ENCODE measurements at places on chromosomes 3 and 15.

GRCh38 chr3:40128166-40128565, 181.3 kb upstream of the EIF1B start:
- DNase-seq: no peak

GRCh38 chr15:38996111-38996631, 431.6 kb upstream of the RASGRP1 start:
- no peak for DNase-seq

GRCh38 chr15:77573802-77574201, 58.9 kb downstream of the LINGO1 start:
- DNase-seq: no peak

DNA sequence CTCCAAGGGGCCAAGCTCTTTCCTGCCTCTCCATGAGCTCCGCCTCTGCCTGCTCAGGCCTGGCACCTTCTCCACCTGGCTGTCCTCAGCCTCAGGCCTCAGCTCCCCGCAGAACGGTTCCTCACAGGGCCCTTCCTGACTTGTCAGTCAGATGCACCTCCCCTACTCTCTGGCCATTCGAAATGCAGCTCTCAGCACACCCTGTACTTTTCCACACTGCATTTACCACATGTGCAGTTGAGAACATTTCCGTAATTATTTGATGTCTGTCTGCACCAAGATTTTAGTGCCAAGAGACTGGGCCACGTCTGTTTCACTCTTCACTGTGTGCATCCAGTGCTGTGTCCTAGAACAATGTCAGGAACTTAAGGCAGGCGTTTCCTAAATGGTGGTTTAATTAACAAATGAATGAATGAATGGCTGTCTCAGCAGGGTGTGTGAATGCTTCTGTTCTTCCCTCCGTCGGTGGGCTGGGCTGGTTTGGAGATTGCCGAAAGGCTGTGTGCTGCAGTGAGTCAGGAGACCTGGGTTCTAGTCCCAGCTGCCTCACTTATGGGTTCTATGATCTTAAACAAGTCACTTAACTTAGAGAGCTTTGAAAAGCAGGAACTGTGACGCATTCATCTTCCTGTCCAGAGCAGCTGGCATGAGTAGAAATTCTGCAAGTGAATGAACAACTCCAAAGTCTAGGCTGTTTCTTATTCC, 5.4 kb downstream of the MUC4 start:
- DNase-seq: no peak

GRCh38 chr3:136624894-136625815, 127.0 kb downstream of the STAG1 start:
- no peak for DNase-seq

DNA sequence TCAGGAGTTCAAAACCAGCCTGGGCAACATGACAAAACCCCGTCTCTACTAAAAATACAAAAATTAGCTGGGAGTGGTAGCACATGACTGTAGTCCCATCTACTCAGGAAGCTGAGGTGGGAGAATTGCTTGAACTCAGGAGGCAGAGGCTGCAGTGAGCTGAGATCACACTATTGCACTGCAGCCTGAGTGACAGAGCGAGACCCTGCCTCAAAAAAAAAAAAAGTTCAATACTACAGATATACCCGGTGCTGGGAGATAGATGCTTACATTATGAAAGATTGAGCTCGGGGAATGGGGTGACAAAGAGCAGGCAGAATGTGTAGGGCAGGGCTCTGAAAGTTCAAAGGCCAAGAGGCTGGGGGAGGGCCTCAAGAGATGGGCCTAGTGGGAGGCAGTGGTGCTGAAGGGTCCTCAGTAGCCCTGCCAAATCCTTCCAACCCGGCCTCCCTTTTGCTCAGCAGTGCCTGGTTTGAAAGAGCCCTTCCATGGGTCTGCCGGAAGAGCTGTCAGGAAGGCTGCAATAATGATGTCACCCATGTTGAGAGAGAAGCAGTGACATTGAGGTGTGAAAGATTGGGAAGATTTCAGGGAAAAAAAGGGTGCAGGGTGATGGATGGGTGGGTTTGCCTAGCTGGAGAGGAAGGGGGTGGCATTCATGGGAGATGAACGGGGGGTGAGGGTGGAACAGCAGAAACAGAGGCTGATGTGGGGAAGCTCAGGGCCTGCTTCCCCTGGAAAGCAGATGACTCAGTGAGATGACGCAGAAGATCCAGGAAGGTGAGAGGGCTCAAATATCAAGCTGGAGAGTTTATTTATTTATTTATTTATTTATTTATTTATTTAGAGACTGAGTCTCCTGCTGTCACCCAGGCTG, 20.0 kb upstream of the IREB2 start:
- DNase-seq: no peak

DNA sequence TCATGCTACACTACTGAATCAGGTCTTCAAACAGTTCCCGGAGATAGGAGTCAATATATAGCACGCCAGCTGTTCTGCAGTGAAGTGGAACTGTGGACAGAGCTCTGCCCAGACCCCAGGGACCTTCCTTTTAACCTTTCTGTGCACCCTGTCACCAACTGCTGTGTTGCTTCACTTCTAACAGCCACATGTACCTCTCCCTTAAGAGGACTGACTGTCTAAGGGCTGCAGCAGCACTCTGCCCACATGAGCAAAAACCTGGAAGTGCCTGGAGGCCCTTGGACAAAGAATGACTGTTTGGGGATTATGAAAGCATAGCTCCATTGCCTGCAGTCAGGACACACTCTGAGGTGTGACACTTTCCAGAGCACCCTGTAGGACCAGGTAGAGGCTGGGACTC, 88.3 kb upstream of the CTNNB1 start:
- DNase-seq: no peak

DNA sequence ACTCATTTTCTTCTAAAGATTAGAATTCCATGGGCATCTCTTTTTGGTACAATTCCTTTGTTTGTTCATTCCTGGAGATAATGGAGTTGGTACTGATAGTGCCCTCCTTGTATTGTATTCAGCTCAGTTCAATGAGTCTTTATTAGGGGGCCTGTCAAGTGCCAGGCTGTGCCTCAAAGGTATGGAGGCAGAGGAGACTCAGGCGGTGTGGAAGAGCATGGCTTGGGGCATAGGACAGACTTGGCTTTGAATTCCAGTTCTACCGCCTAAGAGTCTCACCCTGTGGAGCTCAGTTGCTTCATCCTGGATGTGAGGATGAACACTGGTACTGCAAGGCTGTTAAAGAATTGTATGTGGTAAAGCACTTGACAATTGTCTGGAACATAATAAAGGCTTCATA, 196.6 kb upstream of the IL12A start:
- no peak for DNase-seq

DNA sequence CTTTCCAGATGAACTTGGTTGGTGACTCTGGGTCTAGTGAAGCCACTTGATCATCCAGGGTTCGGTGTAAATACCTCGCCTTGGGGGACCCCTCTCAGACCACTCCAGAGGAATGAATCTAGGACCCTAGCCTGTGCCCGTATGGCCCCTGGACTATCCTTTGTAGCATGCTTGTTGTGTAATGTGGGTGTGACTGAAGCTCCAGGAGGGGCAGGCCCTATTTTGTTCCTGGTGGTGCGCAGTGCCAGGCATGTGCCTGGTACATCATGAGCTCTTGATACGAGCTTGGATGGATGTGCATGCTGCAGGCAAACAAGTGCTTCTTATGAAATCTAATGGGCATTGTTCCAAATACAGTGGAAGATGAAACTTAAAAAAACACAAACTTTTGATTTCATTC, 82.8 kb downstream of the EBLN2 start:
- DNase-seq: no peak

DNA sequence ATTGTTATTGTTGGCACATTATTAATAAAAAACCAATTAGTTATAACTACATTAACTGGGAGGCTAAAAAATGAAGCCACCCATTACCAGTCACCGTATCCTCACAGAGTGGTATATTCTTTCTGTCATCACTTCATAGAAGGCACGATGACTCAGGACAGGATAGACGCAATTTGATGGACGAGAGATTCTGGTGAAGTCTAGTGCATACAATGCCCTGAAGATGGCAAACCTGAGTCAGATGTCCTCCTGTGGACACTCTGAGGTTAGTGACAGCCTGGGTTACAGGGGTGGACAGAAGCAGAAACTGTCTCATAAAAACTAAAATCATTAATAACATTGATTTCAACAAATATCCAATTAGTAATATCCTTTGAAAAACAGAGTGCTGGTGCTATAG, 150.3 kb downstream of the SLC9A9 start:
- no peak for DNase-seq

GRCh38 chr15:29062179-29062591, 176.4 kb downstream of the APBA2 start:
- no peak for DNase-seq

- DNase-seq: no peak
Measured at GRCh38 chr3:179244878-179245277, 6.0 kb downstream of the KCNMB3 start.

- no peak for DNase-seq
Measured at GRCh38 chr3:129425619-129426018, 2.8 kb downstream of the EFCAB12 start.

- no peak for DNase-seq
Measured at GRCh38 chr3:83039422-83039821, 1278.0 kb upstream of the GBE1 start.

- no peak for DNase-seq
Measured at GRCh38 chr3:112315791-112316190, 17.2 kb upstream of the CD200 start.

GRCh38 chr3:121992601-121993560, 29.2 kb downstream of the ILDR1 start:
- DNase-seq: no peak

DNA sequence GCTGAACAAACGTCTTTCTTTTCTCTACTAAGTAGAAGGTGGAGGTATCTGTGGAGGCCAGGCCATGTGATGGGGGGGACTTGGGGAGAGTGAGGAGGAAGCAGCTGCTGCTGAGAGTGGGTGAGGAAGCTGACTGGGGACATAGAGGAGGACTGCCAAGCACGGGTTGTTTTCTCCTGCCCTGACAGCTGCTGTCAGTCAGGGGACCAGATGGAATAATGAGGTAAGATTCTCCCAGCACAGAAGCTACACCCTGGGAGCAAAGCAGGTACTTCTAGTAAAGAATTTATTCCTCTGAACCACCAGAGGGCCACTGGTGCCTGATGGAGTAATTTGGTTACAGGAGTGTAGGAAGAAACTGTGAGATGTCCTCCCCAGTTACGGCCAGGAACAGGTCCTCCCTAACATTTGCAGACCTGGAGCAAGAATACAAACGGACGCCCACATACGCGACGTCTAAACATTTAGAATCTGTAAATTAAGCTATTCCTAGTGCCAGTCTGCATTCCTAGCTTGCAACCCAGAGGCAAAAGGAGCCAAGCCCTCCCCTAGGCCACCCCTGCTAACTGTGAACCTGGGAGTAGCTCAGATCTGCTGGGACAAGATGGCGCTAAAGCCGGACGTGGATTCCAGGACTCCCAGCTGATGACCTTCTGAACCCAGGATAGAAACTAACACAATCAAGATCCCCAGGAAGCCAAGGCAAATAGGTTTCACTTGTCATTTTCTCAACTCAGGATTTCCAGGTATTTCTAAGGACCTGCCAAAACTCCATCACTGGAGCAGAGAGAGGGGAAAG, 14.8 kb downstream of the CRYGS start:
- DNase-seq: no peak

- no peak for DNase-seq
Measured at GRCh38 chr3:108599677-108600409, 10.3 kb downstream of the DZIP3 start.

DNA sequence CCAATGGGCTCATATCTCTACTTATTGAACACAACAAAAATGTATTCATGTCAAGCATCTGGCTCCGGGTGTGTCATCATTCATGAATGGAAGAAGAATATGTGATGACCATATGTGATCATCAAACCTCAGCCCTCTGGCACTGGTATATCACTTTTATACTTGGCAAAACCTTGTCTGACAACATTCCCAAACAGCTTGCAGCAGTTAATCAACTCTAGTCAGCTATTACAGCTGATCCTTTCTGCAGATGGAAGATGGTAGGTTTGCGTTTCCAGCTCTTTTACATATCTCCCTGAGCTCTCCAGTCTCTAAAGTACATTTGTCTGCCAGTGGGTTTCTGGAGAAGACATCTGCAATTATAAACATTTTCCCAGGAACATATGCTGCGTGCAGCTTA, 6.6 kb downstream of the PLSCR5 start:
- DNase-seq: no peak

DNA sequence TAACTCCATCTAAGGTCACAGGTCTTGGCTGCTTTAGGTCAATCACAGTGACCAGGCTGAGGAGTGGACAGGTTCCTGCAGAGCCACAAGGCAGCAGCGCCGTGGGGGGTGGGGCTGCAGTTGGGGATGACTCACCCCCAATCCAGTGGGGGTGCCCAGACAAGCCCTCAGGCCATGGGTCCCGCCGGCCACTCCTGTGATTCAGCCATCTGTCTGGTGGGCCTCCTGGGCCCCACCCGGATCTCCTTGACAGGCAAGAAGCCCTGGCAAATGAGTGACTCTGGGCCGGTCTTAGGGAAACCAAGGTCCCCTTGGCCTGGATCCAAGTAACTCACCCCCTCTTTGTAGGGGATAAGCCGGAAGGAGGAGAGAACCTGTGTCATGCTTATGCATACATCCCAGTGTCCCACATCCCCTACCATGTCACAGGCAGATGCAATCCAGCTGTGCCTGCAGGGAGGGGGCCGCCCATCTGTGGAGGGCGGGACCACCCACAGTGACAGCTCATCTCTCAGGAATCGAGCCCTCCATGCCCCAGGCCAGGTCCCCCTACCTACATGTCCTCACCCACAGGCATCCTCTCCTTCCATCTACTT, 495 bp upstream of the COL7A1 start:
- no peak for DNase-seq

DNA sequence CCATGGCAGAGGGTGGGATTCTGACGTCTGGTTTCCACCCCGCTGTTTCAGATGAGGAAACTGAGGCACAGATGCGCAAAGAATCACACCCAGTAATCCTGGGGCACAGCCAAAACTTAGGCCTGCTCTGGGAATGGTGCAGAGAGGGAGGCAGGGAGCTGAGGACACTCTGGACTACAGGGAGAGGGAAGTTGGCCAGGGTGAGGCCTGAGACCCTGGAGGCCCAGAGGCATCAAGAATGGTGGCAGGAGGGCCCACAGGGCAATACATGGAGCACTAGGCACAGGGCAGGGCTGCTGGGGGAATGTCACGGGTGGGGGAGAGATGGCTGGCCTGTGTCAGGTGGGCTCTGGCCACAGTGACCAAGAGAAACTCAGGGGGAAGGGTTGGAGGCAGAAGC, 63.6 kb downstream of the TLE3 start:
- DNase-seq: no peak

GRCh38 chr3:8629151-8630021, 15.2 kb downstream of the SSUH2 start:
- DNase-seq: no peak

Measured in NCI-H748 treated with DMSO at 0.1 percent for 48 hours (cell line).